ENCODE measurements at places on chromosomes 6 and 20.

GRCh38 chr20:60008130-60008808 is 50.0 kb downstream of the CDH26 start:
- no peak for DNase-seq

DNA sequence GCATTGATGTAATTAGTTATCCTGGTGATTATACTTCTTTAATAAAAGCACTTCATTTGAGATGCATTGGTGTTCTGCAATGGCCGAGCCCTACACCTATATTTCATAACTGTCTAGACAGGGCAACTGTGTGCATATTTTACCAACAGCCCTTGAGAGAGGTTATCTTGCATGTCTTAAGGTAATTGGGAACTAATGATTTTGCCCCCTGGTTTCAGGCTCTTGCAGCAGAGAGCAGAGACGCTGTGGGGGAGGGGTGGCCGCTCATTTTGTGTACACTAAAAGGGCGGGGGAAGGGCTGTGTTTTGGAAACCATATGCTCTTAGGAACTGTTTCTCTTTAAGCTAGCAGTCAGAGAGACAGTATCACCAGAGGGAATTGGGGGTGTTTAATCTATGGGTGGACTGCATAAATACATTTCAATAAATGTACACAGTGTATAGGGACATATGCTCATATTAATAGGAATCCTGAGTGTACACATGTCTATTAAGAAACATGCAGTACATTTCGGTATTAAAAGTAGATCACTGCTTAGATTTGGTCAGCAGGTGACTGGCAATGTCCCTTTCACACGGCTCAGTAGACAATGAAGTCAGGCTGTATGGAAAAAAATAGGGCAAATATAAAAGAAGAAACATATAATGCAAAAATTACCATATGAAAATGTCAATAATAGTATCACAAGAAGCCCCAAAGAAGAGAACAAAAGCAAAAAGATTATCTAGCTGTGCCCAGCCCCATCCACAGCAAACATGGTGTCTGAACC is 402.9 kb upstream of the CITED2 start:
- DNase-seq = no peak

- no peak for DNase-seq
Observed at GRCh38 chr20:7627734-7628663, 312.3 kb downstream of the HAO1 start.

DNA sequence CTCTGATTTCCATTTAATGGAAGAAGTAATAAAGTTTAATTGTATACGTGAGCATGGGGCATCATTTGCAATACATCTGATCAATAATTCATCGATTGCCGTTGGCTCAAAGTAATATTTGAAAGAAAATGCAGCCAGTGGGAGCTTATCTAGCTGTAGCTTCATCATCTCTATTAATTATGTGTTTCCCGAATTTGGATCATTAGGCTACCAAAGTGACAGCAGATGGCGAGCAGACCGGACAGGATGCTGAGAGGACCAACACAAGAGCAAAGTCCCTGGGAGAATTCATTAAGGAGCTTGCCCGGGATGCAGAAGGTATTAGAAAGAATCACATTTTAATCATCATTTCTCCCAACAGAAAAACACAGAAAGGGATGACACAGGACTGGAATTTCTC is 327.1 kb downstream of the ARHGAP18 start:
- no peak for DNase-seq

DNA sequence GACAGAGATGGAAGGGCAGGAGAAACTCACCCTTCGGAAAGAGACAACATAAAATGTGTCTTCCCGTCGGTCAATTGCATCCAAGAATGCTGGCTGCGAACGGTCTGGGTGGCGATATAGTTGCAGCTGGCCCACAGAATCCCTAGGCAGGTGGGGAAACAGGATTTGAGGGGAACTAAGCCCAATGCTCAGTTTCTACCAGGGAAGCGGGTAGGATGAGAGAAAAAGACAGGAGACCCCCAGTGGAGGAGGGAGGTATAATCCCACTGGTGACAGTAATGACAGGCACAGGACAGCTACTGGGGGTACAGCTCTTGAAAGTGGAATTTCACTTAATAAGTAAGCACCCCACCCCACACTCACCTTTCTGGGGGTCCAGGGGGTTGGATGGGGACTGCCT is 7.5 kb upstream of the TNXB start:
- DNase-seq = no peak

DNA sequence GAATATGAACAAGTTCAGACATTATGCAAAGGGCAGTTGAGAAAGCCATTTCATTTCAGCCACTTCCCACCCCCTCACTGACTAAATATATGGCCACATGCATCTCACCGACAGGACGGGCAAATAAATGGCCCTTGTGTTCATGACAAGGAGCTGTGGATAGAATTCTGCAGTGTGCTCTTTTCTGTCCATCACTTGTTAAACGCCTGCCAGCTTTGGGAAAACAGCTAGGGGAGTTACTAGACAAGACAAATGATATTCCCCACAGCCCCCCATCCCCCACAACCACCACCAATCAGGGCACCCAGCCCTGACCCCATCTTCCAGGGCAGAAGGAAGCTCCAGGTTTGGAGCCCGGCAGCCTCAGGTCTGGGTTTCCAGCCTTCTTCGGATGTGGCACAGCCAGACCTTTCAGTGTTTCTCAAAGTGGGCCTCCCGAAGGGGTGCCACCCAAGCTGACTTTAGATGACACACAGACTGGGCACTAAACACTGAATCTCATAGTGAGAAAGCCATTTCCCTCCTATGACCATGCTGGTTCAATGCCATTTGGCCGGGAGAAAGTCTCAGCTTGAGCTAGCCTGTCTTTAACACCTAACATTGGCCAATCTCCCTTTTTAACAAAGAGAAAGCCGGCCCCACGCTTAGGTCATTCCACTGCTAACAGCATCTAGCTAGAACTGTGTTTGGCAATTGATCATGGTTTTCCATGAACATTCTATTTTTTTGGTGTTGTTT is 4.0 kb upstream of the RIPOR3 start:
- no peak for DNase-seq

GRCh38 chr6:159527351-159527750 is 165.7 kb downstream of the SOD2 start:
- DNase-seq = no peak

DNA sequence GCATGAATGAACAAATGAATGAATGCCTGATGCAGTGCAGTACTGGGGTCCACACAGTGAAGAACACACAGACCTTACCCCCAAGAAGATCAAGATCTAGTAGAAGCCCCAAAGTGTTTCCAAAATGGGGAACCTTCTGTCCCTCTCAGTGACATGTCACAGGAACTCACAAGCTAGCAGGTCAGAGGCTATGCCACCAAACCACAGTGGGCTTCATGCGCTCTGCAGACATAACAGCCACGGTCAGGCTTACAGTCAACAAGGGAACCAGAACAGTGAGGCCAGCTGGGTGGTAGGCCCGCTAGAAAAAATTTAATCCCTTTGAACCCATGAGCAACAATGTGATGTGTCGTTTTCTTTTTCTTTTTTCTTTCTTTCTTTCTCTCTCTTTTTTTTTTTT is 20.2 kb upstream of the ARFGEF2 start:
- no peak for DNase-seq

- DNase-seq = no peak
Observed at GRCh38 chr6:137907170-137907569, 40.1 kb downstream of the TNFAIP3 start.

- DNase-seq = no peak
Observed at GRCh38 chr6:148593130-148593812, 153.6 kb upstream of the UST start.

GRCh38 chr20:53557130-53557529 is 36.5 kb downstream of the ZNF217 start:
- no peak for DNase-seq

DNA sequence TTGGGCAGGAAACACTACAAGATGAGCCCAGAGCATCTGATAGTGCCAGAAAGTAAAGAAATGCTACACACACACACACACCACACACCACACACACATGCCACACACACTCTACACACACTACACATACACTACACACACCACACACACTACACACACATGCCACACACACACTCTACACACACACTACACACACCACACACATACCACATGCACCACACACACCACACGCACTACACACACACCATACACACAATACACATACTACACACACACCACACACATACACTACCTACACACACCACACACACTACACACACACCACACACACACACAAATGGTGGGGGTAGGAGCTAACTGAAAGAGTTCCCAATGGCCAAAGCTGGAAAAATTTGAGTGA is 3.6 kb upstream of the TMEM74B start:
- DNase-seq = no peak

GRCh38 chr6:129605967-129606366 is 104.0 kb downstream of the ARHGAP18 start:
- no peak for DNase-seq

GRCh38 chr20:17228624-17229061 is 1.8 kb downstream of the PCSK2 start:
- DNase-seq = no peak

- DNase-seq = no peak
Observed at GRCh38 chr20:14304472-14304871, 32.9 kb downstream of the FLRT3 start.

DNA sequence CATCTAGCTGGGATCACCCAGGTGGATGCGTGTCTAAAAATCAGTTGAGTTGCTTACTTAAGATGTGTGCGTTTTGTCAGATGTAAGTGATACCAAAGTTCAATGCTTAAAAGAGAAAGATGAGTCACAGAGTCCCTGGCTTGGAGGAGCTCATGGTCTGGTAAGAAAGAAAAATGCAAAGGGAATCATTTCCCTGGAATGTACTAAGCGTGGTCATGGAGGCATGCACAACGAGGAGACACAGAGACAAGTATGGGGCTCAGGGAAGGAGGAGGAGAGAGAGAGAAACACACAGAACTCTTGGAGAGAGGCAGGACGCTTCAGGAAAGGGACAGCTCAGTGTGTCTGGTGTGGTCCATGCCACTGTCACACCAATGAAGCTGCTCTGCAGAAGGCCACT is 186.9 kb upstream of the GMDS start:
- DNase-seq = no peak

GRCh38 chr20:62083312-62083711 is 17.6 kb upstream of the TAF4 start:
- DNase-seq = no peak

DNA sequence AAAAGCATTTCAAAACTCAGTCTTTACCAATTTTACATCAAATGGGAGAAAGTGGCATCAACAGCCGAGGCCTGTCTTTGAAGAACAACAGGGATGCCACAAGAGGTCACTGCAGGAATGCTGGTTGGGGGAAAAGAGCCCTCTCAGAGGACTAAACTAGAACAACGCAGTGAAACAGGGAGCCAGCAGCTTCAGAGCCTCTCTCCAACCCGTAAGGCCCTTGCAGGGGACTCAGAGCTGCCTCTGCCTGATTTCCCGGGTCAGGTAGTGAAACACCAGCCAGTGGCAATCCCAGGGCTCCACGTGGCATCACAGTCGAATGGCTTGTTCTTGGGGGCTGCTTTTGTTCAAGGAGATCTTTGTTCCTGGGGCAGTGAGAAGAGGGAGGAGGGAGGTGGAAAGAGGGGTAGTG is 55.0 kb upstream of the KCNK16 start:
- DNase-seq = no peak

- DNase-seq = no peak
Observed at GRCh38 chr20:21523281-21523868, 9.5 kb upstream of the NKX2-2 start.

GRCh38 chr6:72525821-72526510 is 95.9 kb upstream of the KCNQ5 start:
- no peak for DNase-seq

DNA sequence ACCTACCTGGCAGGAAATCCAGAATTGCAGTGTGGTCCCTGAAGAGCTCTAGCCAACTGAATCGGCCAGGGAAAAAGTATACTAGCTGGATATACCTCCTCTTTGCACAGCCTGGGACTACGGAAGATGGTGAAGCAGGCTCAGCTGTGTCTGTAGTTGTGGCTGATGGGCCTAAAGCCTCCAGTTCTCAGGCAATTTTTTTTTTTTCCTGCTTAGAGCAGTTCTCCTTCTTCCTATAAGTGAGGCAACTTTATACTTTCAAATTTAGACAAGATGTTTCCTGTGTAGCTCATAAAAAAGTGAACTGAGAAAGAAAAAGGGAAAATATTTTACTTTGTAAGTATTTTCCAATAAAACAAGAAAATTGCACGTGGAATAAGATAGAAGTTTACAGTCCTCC is 172.9 kb downstream of the CARMIL1 start:
- DNase-seq = no peak

DNA sequence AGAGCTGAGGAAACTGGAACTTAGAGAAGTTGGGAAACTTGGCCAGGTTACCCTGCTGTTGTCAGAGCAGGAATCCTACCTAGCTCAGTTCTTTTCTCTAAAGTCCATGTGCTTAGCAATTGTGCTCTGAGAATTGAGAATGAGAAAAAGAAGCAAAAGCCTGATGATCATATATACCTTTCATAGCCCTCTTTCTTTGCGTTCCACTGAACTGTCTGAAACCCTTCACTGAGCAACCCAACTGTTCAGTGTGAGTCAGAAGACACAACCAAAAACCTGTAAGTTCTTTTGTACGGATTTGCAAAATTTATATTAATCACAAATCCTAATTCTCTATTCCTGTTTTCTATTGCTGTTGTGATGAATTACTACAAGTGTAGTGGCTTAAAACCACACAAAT is 80.6 kb downstream of the PHF3 start:
- DNase-seq = no peak

- no peak for DNase-seq
Observed at GRCh38 chr6:167454003-167454402, 129.1 kb downstream of the TTLL2 start.

Data from activated CD8-positive, alpha-beta memory T cell treated with anti-CD3 and anti-CD28 coated beads for 1 hour (primary cell).